ENCODE measurements at places on chromosomes 1 and 21.
A peak's percentile ranks its signal among the peaks of the same experiment; 100 is the strongest.

- no peak for DNase-seq
Measured at GRCh38 chr21:39173716-39174680, 9.3 kb downstream of the PSMG1 start.

- DNase-seq = no peak
Measured at GRCh38 chr1:44467566-44467965, 62.5 kb downstream of the RNF220 start.

- peak; percentile 17 for DNase-seq
Measured at GRCh38 chr1:94634977-94635416, 93.4 kb upstream of the F3 start.

DNA sequence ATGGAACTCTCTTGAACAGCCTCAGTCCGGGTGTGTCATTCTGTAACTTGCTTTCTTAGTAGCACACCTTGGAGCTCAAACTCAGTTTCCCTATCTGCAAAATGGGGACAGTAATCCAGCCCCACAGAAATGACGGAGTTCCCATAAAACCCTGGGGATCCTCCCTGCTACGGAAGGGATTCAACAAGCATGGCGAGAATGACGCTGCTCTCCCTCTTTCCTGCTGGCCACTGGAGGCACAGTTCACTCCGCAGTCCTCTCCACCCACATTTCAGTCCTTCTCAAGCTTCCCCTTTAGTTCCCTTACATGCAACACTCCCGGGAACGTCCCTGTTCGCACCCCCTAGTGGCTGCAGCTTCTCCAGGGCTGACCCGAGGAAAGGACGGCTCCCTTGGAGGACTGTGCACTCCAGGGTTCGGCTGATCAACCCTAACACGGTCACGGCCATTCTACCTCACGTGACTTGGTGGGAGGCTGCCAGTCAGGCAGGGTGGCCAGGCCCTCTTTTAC, 20.6 kb downstream of the RUNX3 start:
- DNase-seq = peak; percentile 89

- no peak for DNase-seq
Measured at GRCh38 chr1:212109728-212110127, 74.2 kb downstream of the DTL start.

DNA sequence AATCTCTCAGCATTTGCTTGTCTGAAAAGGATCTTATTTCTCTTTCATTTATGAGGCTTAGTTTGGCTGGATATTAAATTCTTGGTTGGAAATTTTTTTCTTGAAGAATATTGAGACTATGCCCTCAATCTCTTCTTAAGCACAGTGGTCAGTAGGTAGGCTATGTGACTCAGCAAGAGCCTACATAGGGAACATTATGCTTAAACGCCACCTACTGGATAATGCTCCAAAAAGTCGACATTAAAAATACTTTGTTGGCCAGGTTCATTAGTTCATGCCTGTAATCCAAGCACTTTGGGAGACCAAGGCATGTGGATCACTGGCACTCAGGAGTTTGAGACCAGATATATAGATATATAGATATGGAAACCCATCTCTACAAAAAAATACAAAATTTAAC, 678.0 kb upstream of the USP24 start:
- DNase-seq = peak; percentile 78

- DNase-seq = no peak
Measured at GRCh38 chr1:234368320-234369032, 4.8 kb upstream of the COA6 start.

- no peak for DNase-seq
Measured at GRCh38 chr21:25441835-25442234, 165.4 kb downstream of the MRPL39 start.

GRCh38 chr1:17721444-17721843, 33.7 kb upstream of the ACTL8 start:
- DNase-seq = no peak

- no peak for DNase-seq
Measured at GRCh38 chr1:153578936-153579335, 13.3 kb upstream of the S100A2 start.
